NCI-H1417 treated with DMSO at 0.1 percent for 48 hours (cell line): ENCODE measurements at places on chromosomes 2 and 18.

DNA sequence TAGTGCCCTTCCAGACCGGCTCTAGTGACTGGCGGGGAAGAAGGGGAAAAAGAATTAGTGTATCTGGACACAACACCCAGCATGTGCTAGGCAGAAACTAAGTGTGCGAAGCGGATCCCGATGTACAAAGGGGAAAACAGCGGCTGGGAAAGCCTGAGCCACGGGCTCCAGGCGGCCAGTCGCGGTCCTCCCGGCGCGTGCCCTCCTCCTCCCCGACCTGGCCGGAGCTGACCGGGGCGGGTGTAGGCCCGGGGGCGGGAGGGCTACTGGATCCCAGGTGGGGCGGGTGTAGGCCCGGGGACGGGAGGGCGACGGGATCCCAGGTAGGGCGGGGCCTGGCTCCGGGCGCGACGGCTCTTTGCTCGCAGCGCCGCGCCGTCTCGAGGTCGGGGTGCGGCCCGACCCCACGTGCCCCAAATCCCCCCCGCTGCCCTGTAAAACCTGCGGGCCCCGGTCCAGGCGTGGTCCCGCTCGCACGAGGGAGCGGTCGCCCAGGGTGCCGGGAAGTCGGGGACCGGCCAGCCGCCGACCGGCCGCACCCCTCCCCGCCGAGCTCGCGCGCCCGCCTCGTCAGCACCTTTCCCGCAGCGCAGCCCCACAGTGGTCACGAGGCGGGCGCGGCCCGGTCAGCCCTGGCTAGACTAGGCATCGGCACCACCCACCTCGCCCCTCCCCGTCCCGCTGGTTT, 48.8 kb downstream of the C2orf42 start:
- no peak for DNase-seq

- DNase-seq, result no peak
Measured at GRCh38 chr18:62610351-62610700, 87.5 kb downstream of the ZCCHC2 start.

- DNase-seq, result no peak
Measured at GRCh38 chr2:198273660-198274059, 469.3 kb downstream of the PLCL1 start.

GRCh38 chr18:24502667-24503523, 42.5 kb downstream of the HRH4 start:
- DNase-seq, result peak; percentile 22

GRCh38 chr2:206212673-206213513, 53.2 kb downstream of the EEF1B2 start:
- DNase-seq, result peak; percentile 74

- DNase-seq, result no peak
Measured at GRCh38 chr2:222050981-222051380, 247.8 kb downstream of the PAX3 start.

DNA sequence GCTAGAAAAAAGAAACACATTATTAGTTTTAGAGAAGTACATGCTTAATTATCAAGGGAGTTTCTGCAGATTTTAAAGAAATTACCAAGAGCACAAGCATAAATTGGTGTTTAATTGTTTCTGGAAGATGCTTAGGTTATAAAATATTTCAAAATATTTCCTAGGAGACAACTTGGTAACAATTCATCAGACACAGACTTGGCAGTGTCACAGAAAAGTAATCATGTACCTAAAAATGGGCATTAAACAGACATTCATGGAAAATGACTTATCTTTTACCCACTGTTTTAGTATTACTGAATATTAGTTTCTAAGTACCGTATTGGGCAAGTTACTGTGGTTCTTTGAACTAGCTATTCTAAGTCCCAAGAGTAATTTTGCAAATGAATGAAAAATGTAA, 428.8 kb upstream of the LYPD1 start:
- DNase-seq, result no peak

- DNase-seq, result no peak
Measured at GRCh38 chr2:222355860-222356259, 57.1 kb upstream of the PAX3 start.

- peak; percentile 93 for DNase-seq
Measured at GRCh38 chr2:27683390-27684071, 19.8 kb downstream of the SLC4A1AP start.

DNA sequence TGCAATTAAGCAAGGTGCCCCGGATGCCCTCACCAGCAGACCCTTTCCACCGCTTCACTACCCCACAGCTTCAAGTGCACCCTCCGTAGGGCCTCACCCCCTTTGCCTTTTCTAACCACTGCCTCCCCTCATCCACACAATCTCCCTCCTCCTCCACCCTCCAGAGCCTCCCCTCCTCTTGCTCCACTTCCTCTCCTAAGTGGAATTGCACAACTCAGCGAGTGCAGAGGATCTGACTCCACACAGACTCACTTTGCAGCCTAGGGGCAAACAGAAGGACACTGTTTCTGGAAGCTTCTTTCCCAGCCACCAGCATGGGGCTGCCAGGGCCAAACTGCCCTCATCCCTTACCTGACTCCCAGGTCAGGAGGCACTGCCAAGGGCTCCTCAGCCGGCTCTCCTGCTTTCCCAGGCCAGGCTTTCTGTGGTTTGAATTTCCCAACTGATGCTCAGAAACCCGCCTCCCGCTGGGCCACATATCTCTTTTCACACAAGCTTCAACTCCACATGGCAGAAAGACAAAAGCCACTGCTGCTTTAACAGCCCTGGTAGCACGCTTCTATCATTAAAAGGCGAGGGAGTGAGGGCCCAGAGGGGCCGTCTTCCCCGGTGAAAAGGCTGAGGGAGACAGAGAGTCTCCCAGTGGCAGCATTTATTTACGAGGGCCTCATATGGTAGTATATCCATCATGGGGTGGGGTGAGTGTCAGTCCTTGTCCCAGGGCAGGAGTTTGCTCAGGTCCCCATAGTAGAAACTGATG, 74.7 kb upstream of the MGAT4A start:
- DNase-seq, result no peak

GRCh38 chr2:55718165-55719008, 24.7 kb upstream of the PNPT1 start:
- DNase-seq, result peak; percentile 78

DNA sequence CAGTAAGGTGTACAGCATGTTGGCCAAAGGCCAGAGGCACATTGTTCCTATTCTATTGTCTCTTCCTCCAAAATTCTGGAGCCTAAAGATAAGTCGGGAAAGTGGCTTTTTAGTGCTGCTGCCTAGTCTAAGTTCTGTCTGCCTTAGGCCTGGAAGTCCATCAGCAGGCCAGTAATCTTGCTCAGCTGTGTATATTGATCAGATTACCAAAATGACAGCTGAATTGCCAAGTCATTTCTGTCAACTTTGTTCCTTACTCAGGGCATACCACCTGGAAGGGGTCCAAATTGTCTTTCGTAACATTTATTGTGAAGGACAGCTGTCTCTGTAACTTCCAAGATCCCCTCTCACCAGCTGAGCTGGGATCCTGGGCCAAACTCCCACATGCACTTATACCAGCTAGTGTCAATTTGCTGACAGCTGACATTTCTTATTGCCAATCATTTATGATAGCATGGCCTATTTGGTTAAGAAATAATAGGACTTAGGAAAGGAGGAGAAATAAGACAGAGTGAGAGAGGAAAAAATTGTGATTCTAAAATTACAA, 116.8 kb upstream of the FSHR start:
- no peak for DNase-seq

- DNase-seq, result no peak
Measured at GRCh38 chr2:11099122-11100065, 55.9 kb upstream of the SLC66A3 start.
